Psoas muscle (tissue), 8 donors: ENCODE measurements at places on chromosomes 4 and X. TPM values are rescaled to one million over a fixed set of nuclear protein-coding genes. Genes with fewer than 3 reads are reported as not detected.

DNA sequence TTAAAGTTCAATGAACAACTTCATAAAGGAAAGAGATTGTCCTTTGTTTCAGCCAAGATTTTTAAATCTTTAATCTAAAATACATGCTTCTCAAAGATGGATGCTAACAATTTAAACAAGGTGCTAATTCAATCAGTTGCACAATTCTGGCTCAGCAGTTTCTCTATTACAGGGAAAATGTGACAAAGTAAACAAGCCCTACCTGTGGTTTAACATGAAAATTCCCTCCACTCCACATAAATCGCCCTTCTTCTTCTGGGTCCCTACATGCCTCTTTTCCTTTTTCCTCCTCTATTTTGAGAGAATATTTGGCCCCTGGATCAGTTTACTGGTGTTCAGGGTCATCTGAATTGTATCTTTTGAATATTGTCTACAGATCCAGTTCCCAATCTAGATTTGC is 80.6 kb downstream of the FRYL start:
- DNase-seq, result no peak

Gene ADGRL3
- 0.83 TPM for total RNA-seq

Gene SPANXN3
- total RNA-seq, result not detected

Gene HTN1
- not detected for total RNA-seq

Gene FAM9A
- total RNA-seq, result not detected

- DNase-seq, result no peak
These were observed 102.1 kb downstream of the ANOS1 start for GRCh38 chrX:8629871-8630270.

- DNase-seq, result no peak
These were observed at the start of gene CLTRN for GRCh38 chrX:15664487-15665444. Gene CLTRN, minus strand, starts transcription at chrX:15664805. Its CDS starts 30 bp downstream, at chrX:15664775.

Gene TCEAL5
- not detected for total RNA-seq

- no peak for DNase-seq
These were observed 81.8 kb upstream of the SOD3 start for GRCh38 chr4:24713604-24714003.

Gene BEX1
- not detected for total RNA-seq

DNA sequence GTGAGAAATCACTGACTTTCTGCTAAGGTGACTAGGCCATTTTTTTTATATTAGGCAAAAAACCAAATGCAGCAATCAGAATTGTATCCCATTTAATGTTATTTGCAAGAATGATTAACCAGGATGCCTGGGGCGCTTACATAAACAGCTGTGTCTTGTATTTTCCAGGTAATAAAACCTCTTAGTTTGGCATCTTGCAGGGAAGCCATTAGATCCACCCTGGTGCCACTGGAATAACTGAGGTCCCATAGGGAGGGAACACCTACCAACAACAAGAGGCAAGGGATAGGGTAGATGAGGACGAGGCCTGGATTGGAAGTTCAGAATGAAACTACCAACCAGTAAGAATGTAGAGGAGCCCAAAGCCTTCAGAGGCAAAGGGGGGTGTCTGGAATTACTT is 288.3 kb downstream of the ARHGAP24 start:
- DNase-seq, result no peak

DNA sequence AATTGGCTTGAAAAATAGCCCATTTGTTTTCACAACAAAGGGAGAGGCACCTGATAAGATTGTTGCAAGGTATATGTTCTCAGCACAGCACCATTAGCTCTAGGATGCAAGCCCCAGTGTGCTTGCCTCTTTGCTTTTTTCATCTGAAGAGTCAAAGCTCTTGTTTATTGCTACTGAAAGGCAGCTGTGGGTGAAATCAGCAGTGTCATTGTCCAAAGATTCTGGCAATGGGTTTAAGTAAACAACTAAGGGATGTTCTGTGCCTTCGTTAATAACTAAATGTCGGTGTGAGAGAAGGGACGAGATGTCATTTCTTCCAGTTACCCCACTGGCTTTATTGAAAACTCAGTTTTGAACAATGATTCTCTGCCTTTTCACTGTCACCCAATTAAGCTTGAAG is 567.7 kb downstream of the KCNIP4 start:
- no peak for DNase-seq

DNA sequence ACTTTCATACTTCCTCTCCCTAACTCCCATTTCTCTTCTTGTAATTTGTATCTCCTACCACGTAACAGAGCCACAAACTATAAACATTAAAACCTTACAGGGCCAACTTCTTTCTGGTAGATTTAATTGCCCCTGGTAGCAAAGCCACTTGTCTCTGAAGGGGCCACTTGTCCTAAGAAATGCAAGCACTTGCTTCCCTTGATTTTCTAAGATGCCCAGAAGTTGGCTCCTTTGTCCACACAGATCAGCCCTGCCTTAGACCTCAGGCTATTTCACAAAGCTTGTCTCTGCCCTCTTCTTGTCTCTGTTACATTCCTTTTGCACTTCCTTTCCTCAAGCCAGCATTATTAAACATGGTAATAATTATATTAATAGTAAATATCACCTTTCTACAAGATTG is 80.6 kb upstream of the CXXC4 start:
- DNase-seq, result no peak

GRCh38 chrX:119816300-119816699 is 24.9 kb upstream of the RPL39 start:
- DNase-seq, result no peak

DNA sequence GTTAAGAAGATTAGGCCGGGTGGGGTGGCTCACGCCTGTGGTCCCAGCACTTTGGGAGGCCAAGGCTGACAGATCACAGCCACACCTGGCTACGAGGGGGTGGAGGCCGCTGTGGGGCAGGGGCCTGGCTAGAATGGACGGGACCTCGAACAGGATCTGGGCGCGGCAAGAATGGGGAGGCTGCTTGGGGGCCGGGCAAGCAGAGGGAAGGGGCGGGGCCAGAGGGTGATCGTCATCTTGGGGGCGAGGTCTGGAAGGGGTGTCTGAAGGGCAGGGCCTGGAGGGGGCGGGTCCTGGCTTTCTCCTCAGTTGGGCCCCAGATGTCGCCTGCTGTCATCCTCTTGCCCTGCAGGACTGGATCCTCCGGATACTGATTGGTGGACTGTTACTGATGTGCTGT is 57.3 kb upstream of the ENPEP start:
- DNase-seq, result no peak

GRCh38 chr4:87073199-87074120 is 138.6 kb downstream of the AFF1 start:
- DNase-seq, result no peak

DNA sequence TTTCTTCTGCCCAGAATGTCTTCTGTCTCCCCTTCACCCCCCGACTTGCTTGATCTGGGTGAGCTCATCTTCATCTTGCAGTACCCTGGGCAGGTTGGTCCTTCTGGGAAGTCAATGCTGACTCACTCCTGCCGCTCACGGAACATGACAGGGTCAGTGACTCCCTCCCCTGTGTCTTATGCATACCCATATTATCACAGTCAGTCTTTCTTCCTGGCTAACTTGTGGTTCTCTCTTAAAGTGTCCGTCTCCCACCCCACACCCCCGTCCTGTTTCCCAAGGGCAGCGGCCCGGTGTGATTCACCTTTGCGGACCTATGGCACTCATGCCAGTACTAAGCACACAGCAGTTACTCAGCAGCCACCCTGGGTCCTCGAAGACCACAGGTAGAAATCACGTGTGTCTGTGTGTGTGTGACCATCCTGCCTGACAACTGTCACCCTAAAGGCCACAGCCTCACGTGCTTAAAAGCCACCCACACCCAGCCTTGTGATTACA is 17.7 kb downstream of the IQSEC2 start:
- no peak for DNase-seq

DNA sequence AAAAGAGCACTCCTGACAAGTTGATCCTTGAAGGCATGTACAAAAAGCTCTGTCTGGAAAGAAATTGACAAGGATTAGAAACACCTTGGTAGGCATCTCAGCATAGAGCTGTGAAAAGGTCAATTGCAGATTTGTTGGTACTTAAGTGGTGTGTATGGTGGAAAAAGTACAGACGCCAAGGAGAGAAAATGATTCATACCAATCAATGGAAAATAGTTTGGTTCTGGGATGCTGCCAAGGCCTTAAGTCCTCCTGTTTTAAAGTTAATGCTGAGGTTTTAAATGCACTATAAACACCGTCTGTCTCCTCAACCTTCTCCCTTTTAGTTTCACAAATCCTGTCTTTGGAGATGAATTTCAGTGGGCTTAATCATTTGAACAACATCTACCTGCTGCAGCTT is 524.1 kb downstream of the IL15 start:
- DNase-seq, result no peak

Gene CD38
- 5.3 TPM for total RNA-seq

GRCh38 chrX:154092371-154092770 is 5.1 kb downstream of the MECP2 start:
- no peak for DNase-seq

Gene NLGN4X
- total RNA-seq, result 0.18 TPM

Gene SH3BP2
- 14.0 TPM for total RNA-seq

DNA sequence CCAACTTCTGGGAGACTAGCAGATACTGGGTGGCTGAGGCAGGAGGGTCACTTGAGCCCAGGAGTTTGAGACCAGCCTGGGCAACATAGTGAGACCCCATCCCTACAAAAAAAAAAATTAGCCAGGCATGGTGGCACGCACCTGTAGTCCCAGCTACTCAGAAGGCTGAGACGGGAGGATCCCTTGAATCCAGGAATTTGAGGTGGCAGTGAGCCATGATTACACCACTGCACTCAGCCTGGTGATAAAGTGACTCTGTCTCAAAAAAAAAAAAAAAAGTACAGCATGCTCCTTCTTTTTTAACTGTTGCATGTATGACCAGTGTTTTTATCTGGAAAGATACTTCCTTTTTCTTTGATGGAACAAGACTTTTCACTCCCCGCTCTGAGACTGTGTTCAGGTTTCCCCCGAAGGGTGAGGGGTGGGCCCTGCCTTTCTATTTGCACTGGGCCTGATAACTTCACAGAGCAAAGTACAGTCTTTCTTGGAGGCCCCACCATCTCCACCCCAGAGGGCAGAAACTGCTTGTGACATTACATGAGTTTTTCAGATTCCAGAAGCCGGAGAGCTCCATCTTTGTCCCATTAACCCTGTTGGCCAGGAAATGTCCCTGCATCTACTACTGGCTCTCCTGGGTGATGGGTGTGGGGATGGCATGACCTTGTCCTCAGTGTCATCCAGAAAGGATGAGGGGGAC is 35.2 kb downstream of the NYX start:
- no peak for DNase-seq

GRCh38 chr4:145293658-145294057 is 113.3 kb upstream of the OTUD4 start:
- DNase-seq, result no peak

DNA sequence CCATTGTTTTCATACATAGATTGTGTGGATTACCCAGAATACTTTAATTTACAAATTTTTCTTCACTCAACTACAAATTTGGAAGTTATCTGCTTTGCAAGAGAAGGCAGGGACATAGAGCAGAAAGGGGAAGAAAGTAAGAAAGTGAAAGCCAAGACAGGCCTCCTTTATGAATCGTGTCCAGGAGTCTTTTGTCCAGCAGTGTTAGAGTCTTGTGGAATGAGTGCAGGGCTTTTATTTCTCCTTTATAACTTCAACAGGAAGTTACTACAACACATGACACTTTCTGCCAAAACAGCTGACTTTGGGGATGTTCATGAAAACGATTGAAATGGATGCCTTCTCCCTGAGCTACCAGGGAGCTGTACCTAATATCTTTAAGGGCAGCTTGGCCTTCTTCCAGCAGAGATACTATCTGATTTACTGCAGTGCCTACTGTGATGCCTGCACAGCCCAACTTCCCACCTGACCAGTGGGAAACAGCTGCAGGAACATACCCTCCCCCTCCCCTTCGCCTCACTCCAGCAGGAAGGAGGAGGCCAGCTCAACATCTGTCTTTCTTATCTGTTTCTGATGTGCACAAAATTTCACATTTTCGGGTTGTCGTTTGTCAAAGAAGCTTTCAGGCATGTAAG is 557.7 kb upstream of the SLIT2 start:
- DNase-seq, result no peak

DNA sequence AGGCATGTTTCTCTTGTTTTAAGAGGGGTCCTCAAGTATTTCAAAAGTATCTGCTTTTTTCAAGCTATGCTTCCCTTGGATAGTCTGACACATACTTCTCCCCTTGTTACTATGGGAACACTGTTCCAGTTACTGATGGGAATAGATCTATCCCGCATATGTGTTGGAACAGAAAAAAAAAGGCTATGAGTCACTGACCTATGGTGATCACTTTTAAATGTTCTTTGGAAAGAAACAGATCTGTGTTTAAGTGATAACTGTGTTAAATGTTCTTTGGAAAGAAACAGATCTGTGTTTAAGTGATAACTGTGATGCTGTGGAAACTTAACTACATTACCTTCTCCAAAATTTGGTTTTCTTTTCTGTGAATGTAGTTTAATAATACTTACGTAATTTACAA is 303.2 kb downstream of the TEX13C start:
- DNase-seq, result no peak

DNA sequence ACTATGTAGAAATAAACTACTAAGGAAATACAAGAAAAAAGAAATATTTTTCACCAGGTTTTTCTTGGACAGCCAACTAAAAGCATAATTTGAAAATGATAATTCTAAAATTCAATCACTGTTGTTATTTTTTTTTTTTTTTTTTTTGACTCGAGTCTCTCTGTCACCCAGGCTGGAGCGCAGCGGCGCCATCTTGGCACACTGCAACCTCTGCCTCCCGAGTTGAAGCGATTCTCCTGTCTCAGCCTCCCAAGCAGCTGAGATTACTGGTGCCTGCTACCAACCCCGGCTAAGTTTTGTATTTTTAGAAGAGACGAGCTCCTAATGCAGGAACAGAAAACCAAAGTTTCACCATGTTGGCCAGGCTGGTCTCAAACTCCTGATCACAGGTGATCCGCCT is 122.3 kb upstream of the UGT8 start:
- no peak for DNase-seq

- DNase-seq, result peak; percentile 30
These were observed 3.9 kb downstream of the CTBP1 start for GRCh38 chr4:1244978-1245471.

DNA sequence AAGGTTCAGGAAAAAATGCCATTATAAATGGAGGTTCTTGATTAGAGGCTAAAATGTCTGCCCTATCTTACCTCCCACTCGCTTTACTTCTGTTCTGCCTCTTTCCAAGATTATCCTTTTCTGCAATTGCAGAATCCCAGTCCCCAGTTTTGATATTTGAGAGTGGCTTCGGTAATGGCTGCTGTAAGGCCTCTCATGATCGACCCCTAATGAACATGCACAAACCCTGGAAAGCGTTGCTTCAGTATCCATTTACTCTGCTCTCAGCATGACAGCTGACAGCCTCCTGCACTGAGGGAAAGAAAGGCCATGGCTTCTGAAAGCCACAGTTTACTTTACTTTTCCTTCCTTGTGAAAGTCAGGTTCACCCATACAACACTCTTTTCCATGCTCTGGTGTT is 325.4 kb upstream of the GALNT7 start:
- DNase-seq, result no peak

DNA sequence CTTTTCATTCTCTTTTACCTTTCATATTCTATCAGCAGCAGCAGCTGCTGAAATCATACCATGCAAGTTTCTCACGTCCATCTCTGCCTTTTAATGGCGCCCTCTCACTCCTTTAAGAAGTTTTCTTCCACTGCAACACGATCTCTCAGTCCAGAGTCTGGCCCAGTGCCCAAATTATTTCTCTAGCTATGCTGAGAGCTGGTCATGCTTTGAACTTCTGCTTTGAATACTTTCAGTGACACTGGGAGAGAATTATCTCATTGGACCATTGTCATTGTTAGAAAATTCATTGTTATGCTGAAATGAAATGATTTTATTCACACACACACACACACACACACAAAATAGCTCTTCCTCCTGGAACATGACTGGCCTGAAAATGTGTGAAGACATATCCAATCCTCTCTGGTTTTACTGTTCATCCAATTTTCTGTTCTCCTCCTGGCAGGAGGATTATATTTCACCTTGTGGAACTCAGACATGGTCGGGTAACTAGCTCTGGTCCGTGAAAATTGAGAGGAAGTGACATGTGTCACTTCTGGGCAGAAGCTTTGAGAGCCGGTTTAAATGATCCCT is 1.3 kb upstream of the PDHA1 start:
- DNase-seq, result no peak
